ENCODE measurements at places on chromosomes 4 and X.
A peak's percentile ranks its signal among the peaks of the same experiment; 100 is the strongest.

GRCh38 chrX:132953354-132953753 lies 5.1 kb downstream of the HS6ST2 start:
- DNase-seq = peak; percentile 33

GRCh38 chrX:1423215-1423614 lies 29.5 kb downstream of the ASMTL start:
- DNase-seq = no peak

GRCh38 chr4:27101126-27101525 lies 240.5 kb downstream of the STIM2 start:
- DNase-seq = no peak

GRCh38 chrX:21800344-21800770 lies 39.1 kb upstream of the MBTPS2 start:
- DNase-seq = no peak

- DNase-seq = peak; percentile 9
These were observed 10.7 kb downstream of the MED12 start for GRCh38 chrX:71128915-71129765.

DNA sequence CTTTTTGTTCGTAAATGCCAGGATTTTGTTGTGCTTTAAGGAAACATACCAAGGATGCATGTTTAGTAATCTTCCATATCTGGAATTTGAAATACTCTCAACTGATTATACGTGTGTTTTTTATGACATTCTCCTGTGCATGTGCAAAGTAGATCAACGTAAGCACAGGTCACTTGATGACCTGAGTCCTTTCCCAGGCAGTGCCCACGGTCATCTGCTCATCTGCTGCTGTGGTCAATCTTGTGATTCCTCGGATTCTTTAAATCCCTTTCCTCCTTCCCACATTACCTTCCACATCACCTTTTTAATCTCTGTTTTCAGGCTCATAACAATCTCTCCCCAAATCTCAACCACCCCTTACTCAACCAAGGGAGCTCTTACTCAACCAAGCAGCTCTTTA lies 104.1 kb downstream of the RASL11B start:
- no peak for DNase-seq

DNA sequence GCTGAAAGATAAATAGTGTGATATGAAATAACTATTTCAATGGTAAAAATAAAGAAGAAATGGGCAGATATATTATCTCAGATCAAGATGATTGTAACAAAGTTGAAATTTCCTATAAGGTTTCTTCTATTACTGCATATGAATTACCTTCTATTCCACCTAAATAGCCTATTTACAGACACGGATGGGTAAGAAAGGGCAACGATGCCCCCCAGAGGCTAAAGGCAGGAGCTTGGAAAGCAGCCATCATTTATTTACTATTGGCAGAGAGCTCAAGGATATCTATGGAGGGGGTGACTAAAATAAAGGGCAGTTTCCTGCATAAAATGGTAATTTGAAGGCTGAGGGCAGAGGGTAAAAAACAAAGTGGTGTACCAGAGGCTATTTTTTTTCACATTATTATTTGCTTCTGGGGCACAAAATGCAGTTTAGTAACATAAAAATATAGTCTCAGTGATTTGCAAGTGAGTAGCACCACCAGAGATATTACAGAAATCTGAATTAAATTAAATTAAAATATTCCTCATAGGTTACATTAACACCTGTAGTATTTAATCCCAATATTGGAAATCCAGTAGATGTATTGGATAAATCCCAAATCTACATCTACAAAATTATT lies 123.1 kb downstream of the BTC start:
- peak; percentile 10 for DNase-seq

DNA sequence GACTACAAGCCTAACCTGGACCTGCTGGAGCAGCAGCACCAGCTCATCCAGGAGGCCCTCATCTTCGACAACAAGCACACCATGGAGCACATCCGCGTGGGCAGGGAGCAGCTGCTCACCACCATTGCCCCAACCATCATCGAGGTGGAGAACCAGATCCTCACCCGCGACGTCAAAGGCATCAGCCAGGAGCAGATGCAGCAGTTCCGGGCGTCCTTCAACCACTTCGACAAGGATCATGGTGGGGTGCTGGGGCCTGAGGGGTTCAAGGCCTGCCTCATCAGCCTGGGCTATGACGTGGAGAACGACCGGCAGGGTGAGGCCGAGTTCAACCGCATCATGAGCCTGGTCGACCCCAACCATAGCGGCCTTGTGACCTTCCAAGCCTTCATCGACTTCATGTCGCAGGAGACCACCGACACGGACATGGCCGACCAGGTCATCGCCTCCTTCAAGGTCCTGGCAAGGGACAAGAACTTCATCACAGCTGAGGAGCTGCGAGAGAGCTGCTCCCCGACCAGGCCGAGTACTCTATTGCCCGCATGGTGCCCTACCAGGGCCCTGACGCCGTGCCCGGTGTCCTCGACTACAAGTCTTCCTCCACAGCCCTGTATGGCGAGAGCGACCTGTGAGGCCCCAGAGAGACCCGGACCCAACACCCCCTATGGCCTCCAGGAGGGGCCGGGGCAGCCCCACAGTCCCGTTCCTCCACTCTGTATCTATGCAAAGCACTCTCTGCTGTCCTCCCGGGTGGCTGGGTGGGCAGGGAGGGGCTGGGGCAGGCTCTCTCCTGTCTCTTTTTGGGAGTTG lies 486.2 kb downstream of the TRAM1L1 start:
- DNase-seq = no peak

DNA sequence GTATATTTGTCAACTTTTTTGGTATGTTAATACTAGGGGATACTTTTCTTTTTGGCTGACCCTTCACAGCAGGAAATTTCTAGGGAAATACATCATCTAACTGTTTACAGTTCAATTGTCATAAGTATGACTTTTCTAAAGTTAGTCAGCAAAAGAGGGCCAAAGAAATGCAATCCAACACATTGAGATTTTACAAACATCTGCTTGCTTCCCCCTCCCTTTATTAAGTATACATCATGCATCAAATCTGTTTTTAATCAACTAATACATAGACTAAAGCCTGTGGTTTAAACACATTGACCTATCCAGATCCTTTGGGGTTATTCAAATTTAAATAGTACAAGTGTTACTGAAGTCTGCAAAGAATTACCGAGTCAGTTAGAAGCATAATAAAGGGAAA lies 93.9 kb downstream of the MID1 start:
- no peak for DNase-seq

- no peak for DNase-seq
These were observed 99.6 kb upstream of the SHOX start for GRCh38 chrX:530726-531610.

- no peak for DNase-seq
These were observed 33.1 kb downstream of the DCTD start for GRCh38 chr4:182884040-182884439.

DNA sequence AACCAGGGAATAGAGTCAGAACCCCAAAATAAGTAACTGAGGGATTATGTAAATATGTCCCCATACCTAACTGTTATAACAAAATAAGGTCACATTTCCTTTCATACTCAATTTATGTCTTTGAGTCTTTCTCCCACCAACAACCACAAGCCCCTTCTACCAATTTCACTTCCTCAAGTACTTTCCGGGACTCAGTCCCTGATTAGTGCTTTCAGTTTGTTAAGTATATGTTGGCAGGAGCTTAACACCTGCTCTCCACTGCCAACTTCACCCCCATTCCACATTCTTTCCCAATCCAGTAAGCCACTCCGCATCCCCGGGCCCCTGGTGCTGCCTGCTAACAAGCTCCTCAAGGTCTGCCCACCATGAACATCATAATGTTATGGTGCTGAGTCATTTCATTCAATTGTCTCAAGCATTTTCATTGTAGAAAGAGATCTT lies 71.3 kb upstream of the SPRY1 start:
- DNase-seq = no peak

DNA sequence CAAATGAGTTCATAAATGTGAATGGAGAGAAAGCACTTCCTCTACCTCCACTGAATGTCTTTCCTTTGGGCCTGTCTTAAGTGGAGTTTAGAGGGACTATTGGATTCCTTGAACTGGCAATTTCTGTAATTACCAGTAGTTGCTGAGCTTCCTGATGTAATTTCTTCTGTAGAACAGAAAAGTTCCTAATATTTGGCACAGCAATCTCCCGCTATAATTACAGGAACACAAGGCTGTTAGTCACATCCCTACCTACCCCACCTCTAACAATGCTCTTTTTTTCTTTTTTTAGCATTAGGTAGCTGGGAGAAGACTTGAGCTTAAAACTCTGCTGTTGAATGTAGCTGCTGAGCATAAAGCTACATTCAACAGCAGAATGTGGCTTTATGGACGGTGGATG lies 24.8 kb upstream of the RBPJ start:
- DNase-seq = no peak

GRCh38 chr4:153183146-153183545 lies 21.1 kb upstream of the TRIM2 start:
- no peak for DNase-seq

GRCh38 chrX:134641346-134641745 lies 16.9 kb downstream of the PLAC1 start:
- DNase-seq = no peak

DNA sequence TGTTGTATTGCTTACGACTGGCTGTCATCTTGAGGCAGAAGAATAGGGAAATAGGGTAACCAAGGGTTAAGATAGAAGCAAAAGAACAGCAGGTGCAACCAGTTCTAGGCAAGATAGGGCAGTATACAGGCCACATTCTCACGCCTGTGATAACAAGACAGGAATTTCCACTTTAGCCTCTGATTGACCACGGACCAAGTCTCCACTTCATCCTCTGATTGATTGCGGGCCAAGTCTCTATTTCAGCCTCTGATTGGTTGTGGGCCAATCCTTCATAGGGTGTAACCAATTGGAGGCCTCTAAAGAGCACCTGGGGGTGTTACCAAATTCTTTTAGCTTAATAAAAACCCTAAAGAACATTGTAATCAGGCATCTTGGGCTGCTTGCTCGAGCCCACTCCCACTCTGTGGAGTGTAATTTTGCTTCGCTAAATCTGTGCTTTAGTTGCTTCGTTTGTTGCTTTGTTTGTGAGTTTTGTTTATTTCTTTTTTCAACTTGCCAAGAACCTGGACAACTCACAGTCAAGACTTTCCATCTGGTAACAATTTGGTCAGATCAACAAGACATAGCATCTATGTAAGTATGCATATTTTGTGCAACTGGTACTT lies 8.7 kb upstream of the TBC1D9 start:
- DNase-seq = no peak

DNA sequence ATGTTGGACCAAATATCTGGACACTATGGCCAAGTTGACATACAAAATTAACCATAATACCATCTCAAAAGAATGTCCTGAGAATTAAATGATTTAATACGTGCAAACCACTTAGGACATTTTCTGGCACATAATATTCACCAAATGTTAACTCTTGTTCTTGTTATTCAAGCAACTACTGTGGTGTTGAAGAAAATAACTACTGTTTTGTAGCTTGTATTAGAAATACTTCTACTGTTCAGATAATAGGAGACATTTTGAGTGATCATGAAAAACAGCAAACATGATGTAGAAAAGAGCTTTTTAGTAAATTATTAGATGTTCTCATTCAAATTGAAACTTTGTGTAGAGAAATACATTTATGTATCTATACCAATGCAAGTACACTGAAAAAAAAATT lies 140.7 kb upstream of the SMIM31 start:
- DNase-seq = no peak

DNA sequence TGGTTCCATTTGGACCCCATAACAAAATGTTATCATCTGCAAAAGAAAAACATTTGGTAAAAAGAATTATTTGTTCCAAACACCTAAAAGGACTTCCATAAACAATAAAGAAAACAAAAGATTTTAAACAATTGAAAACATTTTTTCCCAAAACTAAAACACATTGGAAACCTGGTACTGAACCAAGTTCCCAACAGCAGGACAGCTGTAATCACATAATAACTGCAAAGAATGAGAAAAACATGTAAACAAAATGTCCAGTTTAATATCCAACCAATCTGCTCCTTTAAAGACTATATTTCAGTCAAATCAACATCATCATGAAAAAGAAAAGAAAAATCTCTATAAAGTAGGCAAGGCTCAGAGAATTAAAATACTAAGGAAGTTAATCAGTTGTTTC lies 36.3 kb downstream of the PRDM5 start:
- no peak for DNase-seq

- no peak for DNase-seq
These were observed 346.8 kb downstream of the NR3C2 start for GRCh38 chr4:148095346-148095923.

DNA sequence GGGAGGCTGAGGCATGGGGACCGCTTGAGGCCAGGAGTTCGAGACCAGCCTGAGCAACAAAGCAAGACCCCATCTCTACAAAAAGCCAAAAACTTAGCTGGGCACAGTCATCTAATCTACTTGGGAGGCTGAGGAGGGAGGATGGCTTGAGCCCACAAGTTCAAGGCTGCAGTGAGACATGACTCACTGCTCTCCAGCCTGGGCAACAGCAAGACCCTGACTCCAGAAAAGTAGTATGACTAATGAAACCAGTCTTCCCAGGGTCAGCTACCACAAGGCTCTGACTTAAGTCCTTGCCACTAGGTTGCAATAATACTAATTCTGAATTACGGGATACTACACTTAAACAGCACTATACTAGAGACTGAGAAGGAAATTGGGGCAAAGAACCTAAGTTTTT lies 33.1 kb downstream of the ERVMER34-1 start:
- DNase-seq = no peak

DNA sequence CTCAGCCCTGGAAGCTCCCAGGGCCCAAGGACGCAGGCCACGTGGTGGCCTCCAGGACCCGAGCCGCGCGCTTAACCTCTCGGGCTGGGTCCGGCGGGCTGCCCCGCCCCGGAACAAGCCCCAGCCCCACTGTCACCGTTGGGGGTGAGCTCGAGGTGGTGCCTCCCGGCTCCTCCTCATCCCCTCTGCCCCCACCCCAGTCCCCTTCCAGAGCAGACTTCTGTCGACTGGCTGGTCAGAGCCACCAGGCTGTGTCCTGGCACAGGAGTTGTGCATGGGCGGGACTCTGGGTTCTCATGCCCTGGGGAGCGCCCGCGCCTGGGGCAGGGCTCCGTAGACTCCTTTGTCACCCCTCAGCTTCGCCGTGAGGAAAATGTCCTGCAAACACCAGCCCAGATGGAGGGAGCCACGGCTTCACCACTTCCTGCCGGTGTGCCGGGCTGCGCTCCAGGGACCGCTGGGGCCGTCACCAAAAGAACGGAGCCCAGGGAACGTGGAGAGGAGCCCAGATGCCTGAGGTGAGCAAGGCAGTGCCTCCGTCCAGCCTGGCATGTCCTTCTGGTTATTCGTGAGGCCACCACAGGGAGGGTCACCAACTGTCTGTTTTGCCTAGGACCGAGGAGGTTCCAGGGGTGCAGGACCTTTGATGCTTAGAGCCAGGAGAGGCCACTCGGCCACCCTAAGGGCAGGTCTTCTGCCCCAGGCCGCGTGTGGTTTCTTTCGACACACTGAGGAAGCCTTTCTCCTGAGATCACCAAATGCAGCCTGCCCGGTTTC lies 7.1 kb upstream of the RGS12 start:
- no peak for DNase-seq
